Keratinocyte (primary cell): ENCODE measurements at places on chromosomes 12 and 14. TPM values are rescaled to one million over a fixed set of nuclear protein-coding genes. Genes with fewer than 3 reads are reported as not detected.

GRCh38 chr12:10400829-10401228, 8.7 kb downstream of the KLRC4 start:
- H3K27ac ChIP-seq: no peak overlapping the region
- no peak overlapping the region for H3K4me3 ChIP-seq
- H3K36me3 ChIP-seq: no peaks in the 10 kb centered on the region
- no peak for DNase-seq
- peaks cover 4% of the 10 kb centered on the region for H3K4me1 ChIP-seq

DNA sequence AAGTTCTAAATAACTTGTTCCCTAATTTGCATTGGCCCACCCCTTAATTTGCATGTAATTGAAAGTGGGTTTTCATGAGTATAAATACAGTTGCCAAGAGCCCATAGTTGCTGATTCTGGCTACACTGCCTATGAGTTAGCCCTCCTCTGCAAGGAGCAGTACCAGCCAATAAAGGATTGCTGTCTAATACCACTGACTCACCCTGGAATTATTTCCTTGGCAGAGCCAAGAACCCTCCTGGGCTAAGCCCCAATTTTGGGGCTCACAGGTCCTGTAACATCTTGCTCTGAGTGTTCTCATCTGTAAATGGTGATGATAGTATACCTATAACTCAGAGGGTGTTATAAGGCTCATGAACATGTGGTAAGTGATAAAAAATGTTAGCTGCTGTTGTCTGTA, 6.8 kb downstream of the TTC8 start:
- peaks cover 48% of the 10 kb centered on the region for H3K4me1 ChIP-seq
- no peak overlapping the region for H3K4me3 ChIP-seq
- no peaks in the 10 kb centered on the region for H3K36me3 ChIP-seq
- H3K27me3 ChIP-seq: no peaks in the 10 kb centered on the region
- DNase-seq: peak; percentile 66

DNA sequence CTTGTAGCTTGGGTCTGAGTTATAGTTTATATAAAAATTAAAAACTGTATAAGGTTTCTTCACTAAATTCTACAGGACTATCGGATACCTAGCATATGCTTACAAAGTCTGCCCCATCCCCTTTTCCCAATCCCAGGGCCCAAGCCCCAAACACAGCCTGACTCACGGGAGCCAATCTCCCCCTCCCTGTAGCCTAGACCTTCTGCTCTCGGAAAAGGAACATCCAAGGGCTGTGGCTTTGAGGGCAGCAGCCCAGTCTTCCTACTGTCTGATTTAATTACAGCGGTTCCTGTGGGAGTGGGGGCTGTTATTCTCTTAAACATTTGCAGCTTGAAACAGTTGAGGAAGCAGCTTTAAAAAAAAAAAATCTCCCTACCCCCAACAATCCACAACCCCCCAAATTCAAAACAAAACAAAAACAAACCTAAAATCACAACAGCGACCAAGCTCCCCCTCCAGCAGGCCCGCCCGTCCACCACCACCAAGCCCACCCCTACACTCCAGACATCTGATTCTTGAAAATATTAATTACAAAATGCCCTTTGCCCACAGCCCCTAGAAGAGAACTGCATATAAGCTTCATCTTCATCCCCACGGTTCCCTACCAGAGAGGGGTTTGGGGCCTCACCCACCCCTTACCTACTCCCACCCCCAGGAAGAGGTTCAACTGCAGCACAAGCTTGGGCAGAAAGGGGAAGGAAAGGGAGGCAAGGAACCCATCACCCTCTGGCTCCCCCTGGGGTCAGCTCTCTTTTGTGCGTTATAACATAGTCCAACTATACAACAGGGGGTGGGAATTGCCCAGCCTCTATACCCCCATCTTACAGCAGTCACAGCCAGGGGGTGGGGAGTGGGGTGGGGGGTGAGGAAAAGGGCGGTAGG, 1.1 kb upstream of the PRKAG1 start:
- peaks cover 21% of the 10 kb centered on the region for H3K36me3 ChIP-seq
- peaks cover 3% of the 10 kb centered on the region for H3K4me1 ChIP-seq
- H3K27ac ChIP-seq: peak overlapping the region; percentile 93

DNA sequence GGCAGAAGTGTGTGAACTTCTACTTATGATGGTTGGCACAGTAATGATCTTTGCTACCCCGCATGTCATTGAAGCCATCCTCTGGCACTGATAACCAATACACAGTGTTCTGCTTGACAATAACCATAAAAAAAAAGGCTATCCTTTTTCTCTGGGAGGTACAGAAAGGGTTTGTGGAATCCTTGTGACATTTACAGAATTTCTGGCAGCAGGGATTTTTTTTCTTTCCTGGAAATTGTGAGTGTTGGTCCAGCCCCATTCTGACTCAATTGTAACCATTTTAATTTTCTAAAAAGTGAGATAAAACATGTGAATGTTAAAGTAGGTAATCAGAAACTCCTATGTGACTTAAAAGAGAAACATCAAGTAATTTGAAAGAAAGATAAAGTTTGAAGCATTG, 943.8 kb downstream of the TMTC2 start:
- no peaks in the 10 kb centered on the region for H3K4me1 ChIP-seq
- no peaks in the 10 kb centered on the region for H3K27me3 ChIP-seq
- H3K4me3 ChIP-seq: no peak overlapping the region
- H3K36me3 ChIP-seq: no peaks in the 10 kb centered on the region
- no peak overlapping the region for H3K27ac ChIP-seq

KIAA0586 gene
- 8.2 to 12.4 TPM (median 10.5 TPM) in 3 replicates for polyA plus RNA-seq
